ENCODE measurements at places on chromosomes 7 and 10.

- no peak for DNase-seq
Measured at GRCh38 chr7:159030490-159031134, 114.1 kb downstream of the VIPR2 start.

GRCh38 chr10:3072641-3073360 is 5.5 kb downstream of the PFKP start:
- no peak for DNase-seq

DNA sequence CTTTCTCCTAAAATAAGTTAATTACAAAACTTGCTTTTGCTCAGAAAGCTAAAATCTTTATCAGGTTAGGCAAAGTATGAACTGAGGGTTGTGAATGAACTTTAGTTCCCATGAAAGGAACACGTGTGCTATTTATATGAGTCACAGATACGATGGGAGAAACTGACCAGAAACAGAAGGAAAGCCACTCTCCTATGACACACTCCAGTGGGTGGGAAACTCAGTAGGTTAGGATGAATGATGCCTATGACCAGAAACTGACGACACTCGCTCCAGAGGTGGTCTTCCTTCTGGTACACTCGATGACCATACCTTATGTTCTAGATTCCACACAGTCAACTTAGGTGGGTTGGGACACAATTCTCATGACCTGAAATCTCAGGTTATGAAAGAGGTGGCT is 215.7 kb upstream of the INHBA start:
- no peak for DNase-seq

DNA sequence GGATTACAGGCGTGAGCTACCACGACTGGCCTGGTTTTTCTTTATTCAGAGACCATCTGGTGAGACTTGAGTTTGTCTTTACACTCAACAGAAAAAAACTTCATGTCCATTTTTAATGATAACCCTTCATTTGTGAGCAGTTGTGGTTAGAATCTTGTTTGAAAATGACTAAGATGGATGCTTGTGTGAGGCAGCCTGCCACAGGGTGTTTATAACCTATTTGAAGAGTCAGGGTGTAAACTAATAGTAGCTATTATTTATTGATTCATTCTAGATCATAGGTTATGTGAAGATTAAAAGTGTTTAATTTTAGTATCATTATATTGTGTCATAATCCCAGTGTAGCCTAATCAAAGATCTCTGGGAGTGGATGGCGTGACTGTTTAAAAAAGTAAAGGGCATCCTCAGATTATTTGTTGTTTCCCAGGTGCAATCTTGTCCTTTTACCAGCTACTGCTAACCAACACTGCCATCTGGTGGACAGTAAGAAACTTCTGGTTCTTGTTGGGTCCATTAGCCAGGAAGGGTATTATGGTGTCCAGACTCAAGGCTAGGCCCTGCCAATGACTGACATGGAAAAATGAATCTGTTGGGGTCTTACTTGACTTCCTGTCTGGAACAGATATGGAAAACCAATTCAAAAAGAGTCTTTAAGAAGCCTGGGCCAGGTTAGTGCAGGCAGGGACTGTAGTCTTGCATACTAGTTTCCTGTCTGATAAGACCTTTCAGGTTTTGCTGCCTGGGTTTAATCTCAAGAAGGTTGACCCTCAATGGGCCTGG is 24.9 kb downstream of the NRBF2 start:
- DNase-seq, result no peak

- DNase-seq, result no peak
Measured at GRCh38 chr7:70797109-70797514, 334.8 kb upstream of the GALNT17 start.

GRCh38 chr7:131562941-131563340 is 6.5 kb upstream of the PODXL start:
- DNase-seq, result no peak

All from activated CD4-positive, alpha-beta T cell treated with anti-CD3 and anti-CD28 coated beads, Interleukin-2, amount 50 U/mL, for 1 hour (primary cell).